ENCODE measurements at places on chromosomes 5 and 9. TPM values are rescaled to one million over a fixed set of nuclear protein-coding genes. Genes with fewer than 3 reads are reported as not detected.
A peak's percentile ranks its signal among the peaks of the same experiment; 100 is the strongest.

Gene CCL27
- total RNA-seq, result 0.49 TPM

DNA sequence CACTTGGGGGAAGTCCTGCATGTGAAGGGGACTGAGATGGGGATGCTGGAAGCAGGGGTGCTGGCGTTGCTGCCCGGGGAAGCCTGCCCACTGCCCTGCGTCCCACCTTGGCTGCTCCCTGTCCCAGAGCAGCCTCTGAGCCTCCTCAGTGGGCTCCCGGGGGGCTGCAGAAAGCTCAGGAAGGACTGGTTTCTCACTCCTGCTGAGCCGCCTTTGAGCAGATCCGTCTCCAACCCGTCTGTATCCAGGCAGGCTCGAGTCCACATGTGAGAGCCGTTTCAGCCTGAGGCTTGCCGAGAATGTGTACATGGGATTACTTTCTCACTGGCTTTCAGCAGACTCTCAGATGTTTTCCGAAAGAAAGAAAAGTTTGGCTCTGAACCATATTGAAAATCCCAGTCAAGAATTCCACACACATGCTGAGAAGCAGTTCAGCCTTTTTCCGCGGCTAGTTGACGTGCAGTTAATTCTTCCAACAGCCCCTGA is 95.3 kb upstream of the COL5A1 start:
- DNase-seq, result no peak

GRCh38 chr5:124936626-124936933 is 190.1 kb upstream of the ZNF608 start:
- no peak for DNase-seq

Gene LCN9
- not detected for total RNA-seq

DNA sequence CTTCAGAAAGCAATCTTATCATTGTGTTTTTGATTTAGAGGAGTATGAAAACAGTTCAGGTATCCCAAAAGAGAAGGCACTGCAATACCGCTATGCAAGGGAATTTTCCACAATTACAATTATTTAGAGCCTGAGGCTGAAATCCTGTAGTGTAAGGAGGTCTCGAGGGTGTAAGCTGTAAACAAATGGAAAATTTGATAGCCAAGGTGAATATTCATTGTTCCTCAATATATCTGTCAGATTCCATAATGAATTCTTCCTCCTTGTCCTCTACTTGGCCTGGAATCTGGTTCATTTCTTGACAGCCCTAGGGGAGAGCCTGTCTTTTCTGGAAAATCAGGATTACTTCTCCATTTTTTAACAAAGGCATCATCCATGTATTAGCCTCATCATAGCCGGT is 63.1 kb upstream of the SMARCA2 start:
- no peak for DNase-seq

Gene CDC42SE2
- total RNA-seq, result 71.0 TPM

Gene LCN15
- total RNA-seq, result not detected

GRCh38 chr9:89853931-89854330 is 249.1 kb downstream of the GADD45G start:
- no peak for DNase-seq

Gene UQCRQ
- 974 TPM for total RNA-seq

- DNase-seq, result no peak
These were observed 417.2 kb upstream of the C9orf72 start for GRCh38 chr9:27990524-27990923.

DNA sequence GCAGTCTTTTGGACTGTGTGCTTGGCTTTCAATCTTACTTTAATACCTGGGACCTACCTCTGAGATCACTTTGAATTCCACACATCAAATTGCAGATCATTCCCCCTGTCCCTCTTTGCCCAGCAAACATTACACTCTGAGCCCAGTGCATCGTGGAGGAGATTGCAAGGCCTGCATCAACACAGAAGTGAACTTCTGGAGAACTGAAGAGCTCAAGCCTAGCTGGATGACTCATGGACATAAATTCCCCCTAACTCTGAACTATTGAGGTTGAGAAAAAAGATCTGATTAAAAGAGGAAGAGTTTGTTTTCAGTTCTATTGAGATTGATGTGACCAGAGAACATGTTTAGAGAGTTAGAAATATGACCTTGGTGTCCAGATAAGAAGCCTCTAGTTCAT is 316.0 kb upstream of the DMAC1 start:
- no peak for DNase-seq

GRCh38 chr5:74055486-74056106 is 429.6 kb downstream of the ARHGEF28 start:
- no peak for DNase-seq

GRCh38 chr5:6783787-6784186 is 70.6 kb downstream of the TENT4A start:
- DNase-seq, result no peak

DNA sequence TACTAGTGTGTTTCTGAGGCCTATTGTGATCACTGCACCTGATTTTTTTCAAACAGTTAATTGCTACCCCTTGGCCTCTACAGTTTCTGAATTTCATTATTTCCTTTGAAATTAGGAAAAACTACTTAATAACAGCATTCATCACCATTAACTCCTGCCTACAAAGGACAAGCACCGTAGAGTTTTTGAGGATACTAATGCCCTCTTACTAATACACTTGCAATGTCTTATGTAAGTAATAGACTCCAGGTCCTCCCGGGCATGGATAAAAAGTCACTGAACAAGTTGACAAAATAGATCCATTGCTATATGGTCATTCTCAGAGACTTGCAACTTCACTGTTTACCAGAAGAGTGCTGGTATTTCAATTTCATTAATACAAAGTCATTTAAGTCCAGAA is 1172.5 kb downstream of the CDH12 start:
- peak; percentile 6 for DNase-seq

Gene SNCAIP
- 0.12 TPM for total RNA-seq

Gene AIF1L
- total RNA-seq, result 4.1 TPM

DNA sequence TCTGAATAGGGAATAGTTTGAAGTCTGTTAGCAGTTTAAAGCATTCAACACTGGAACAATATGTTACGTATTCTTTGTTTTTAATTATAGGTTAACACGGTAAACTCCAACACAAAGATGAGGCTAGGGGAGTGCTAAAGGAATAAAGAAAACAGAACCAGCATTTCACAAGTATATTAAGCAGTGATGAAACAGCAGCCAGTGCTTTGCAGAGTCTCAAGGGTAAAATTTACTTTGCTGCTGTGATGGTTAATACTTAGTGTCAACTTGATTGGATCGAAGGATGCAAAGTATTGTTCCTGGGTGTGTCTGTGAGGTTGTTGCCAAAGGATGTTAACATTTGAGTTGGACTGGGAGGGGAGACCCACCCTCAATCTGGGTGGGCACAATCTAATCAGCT is 30.0 kb upstream of the GSN start:
- DNase-seq, result no peak

GRCh38 chr5:82156874-82157273 is 121.3 kb downstream of the RPS23 start:
- no peak for DNase-seq

DNA sequence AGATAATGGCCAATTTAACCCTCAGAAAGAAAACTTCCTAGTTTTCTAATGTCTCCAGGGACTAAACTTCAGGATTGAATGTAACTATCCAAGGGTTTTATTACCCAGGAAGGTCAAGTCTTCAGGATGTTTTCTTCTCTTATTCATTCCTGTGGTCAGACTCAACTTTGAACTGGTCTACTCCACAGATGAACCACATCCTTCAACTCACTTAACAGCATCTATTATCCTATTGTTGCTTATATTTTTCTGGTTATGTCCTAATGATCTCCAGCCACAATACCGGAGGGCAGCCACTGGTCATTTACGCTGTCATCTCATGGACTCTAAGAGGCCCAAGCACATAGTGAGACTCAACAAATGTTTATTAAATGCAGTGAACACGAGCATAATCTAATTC is 47.2 kb upstream of the LIFR start:
- no peak for DNase-seq

GRCh38 chr9:89625721-89626687 is 21.2 kb downstream of the GADD45G start:
- DNase-seq, result no peak

Gene PCDHB12
- total RNA-seq, result 2.3 TPM

Gene GRXCR2
- not detected for total RNA-seq

GRCh38 chr9:91162784-91163443 is 198.8 kb downstream of the AUH start:
- DNase-seq, result no peak

Gene ANAPC2
- 43.6 TPM for total RNA-seq

Gene ADGRD2
- not detected for total RNA-seq

Gene HAND1
- not detected for total RNA-seq

DNA sequence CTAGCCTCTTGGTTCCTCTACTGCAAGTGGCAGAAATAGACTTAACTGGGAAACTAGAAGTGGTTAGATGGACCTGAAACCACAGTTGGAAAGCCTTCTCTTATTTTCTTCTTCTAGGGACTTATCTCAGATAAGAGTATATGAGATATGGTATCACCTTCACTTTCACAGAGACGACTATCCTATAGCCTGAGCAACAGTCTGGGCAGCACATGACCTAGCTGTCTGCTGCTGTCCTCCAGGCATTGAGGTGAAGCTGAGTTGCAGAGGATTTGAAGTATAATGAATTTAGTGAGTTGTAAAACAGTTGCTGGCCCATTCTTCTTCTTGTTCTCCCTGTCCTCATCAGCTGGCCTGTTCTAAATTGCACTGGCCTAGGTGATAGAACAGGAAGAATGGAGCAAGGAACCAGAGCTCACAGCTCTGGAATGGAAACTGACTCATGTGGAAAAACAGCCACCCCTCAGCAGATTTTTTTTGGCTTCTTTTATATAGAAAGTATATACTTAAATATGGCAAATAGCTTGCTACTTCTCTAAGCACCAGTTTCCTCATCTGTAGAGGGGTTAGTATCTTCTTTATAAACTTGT is 27.8 kb downstream of the RECK start:
- DNase-seq, result no peak

DNA sequence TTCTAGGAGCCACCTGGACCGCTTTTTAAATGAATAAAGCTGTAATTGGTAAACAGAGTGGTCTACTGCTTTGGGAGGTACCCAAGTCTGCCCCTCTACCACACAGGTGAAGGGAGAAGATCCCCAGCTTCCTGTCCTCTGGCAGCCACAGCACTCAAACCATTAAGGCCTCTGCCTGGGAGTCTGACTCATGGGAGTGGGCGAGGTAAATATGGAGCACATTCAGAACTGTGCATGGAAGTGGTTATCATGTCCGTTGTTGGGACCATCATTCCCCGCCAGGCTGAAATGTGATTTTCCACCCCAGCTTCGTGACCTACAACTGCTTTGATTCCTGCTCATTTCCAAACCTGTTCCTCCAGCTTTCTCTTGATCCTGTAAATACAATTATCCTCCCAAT is 59.5 kb upstream of the ALDH1B1 start:
- peak; percentile 3 for DNase-seq

GRCh38 chr9:37406603-37407401 is 15.7 kb upstream of the GRHPR start:
- DNase-seq, result no peak

Gene ANKRD31
- 0.56 TPM for total RNA-seq

- DNase-seq, result no peak
These were observed 74.0 kb downstream of the CHSY3 start for GRCh38 chr5:129978270-129978669.

Gene ZNG1C
- total RNA-seq, result 54.8 TPM

DNA sequence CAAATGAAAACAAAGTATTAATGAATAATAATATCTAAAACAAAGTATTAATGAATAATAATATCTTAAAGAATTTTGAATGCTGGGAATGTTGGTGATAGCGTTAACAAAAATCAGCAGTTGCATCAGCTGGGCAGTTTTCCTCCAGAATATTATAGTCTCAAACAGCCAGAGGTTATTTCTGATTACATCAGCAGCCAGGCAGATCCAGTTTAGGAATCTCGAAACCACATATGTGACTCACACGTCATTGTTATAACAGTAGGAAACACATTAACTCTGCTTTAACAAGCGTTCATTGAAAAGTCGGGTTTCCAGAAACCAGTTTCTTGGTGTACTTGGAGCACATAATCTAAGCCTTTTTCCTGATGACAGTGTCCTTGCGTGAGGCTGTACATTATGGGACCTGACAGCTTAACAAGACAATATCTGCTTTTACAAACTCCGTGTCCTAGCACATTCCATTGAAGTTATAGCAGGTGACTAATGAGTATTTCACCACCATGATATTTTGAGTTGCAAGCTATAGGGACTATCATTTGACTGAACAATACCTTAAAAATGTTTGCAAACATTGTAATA is 559.5 kb upstream of the KLF4 start:
- DNase-seq, result peak; percentile 94

GRCh38 chr5:153938191-153938842 is 100.4 kb downstream of the FAM114A2 start:
- DNase-seq, result no peak

GRCh38 chr5:165565911-165566310 is 2060.5 kb downstream of the MAT2B start:
- no peak for DNase-seq

- DNase-seq, result no peak
These were observed 45.6 kb downstream of the S1PR3 start for GRCh38 chr9:89036891-89037290.

Gene CHD1
- total RNA-seq, result 50.8 TPM

DNA sequence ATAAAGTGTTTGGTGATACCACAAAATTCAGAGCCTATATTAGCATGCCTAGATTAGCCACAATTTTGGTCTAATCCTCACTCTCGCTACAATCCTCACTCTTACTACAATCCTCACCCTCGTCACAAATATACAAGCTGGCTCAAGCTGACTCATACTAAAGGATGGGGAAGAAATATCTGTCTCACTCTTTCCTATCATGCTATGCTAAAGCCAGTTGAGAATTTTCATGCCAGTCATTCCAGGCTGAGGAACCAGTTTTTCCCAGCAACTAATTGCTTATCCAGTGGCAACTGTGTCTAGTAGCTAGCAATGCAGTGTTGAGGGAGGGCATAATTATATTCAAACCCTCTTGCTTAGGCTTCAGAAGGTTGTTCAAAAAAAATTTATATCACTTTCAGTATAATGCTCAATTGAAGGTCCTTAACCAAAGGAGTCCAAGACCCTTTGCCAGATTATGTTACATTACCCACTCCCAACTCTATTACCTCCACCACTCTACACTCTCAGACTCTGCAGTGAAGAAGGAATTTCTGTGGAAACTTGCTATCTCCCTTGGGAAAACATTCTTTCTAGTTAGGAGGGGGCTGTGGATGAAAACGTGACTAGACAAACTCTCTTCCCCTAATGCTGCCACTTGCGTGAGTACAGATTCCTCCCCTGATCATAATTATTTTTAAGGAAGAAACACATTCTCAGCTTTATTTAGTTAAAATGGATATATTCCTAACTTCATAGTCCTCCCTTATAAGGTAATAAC is 810.3 kb upstream of the ACO1 start:
- DNase-seq, result no peak

Gene IRX2
- 35.4 TPM for total RNA-seq

GRCh38 chr9:20271096-20271495 is 351.2 kb downstream of the MLLT3 start:
- no peak for DNase-seq

GRCh38 chr5:71839096-71839884 is 120.2 kb downstream of the CARTPT start:
- no peak for DNase-seq

DNA sequence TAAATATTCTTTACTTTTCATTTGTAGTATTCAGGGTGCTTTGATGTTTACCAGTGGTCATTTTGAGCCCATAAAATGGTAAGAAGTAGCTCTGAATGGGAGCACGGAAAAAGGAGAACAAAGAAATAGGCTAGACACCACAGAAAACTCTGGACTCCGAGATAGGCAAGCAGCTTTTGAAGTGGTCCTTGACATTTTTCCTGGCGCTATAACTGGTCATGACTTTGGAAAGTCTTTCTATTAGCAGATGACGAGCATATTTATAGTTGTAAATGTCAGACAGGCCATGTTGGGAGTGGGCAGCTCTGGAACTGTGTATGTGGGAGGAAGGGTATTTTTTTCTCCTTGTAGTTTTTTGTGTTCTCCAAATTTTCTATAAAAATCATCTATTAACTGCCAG is 126.1 kb upstream of the POC5 start:
- no peak for DNase-seq

GRCh38 chr5:117473165-117473564 is 898.5 kb upstream of the SEMA6A start:
- no peak for DNase-seq
